ENCODE measurements at places on chromosomes 12 and 14. TPM values are rescaled to one million over a fixed set of nuclear protein-coding genes. Genes with fewer than 3 reads are reported as not detected.

The SOAT2 gene
- 0.18 TPM for total RNA-seq

The IKZF4 gene
- 1.9 TPM for total RNA-seq

The GPR84 gene
- total RNA-seq: not detected

The NYNRIN gene
- total RNA-seq: 0.25 TPM

The LRP1 gene
- 17.1 TPM for total RNA-seq

The SRP54 gene
- 52.4 TPM for total RNA-seq

The TROAP gene
- 87.2 TPM for total RNA-seq

The ZFHX2 gene
- 1.2 TPM for total RNA-seq

The CFAP251 gene
- total RNA-seq: 1.3 TPM

The MFAP5 gene
- 0.14 TPM for total RNA-seq

The SLC4A8 gene
- 1.2 TPM for total RNA-seq

The TAS2R43 gene
- not detected for total RNA-seq

The CPNE6 gene
- total RNA-seq: not detected

The TBX5 gene
- total RNA-seq: not detected

The TMEM253 gene
- total RNA-seq: 0.73 TPM

The SCN8A gene
- total RNA-seq: 1.9 TPM

The NUAK1 gene
- total RNA-seq: 8.8 TPM

The MYH7 gene
- not detected for total RNA-seq

The NFKBIA gene
- total RNA-seq: 101 TPM

The TM7SF3 gene
- 73.7 TPM for total RNA-seq

The NGDN gene
- 58.6 TPM for total RNA-seq

The FOXN4 gene
- 0.06 TPM for total RNA-seq

The DEPDC4 gene
- total RNA-seq: 1.3 TPM

The SLCO1B1 gene
- total RNA-seq: 0.46 TPM

The MGP gene
- not detected for total RNA-seq

The BRF1 gene
- total RNA-seq: 29.8 TPM

The LYZ gene
- total RNA-seq: 0.30 TPM

The RDH16 gene
- total RNA-seq: 0.10 TPM

The SIX6 gene
- not detected for total RNA-seq

The TULP3 gene
- total RNA-seq: 21.9 TPM

The RD3L gene
- total RNA-seq: not detected

The CLEC4D gene
- not detected for total RNA-seq

The BMP4 gene
- total RNA-seq: 2.0 TPM

The RAN gene
- 1,710 TPM for total RNA-seq

The KLRC2 gene
- total RNA-seq: 2.1 TPM

The CCDC88C gene
- 7.2 TPM for total RNA-seq

The KRT6C gene
- total RNA-seq: not detected

The MARS1 gene
- 146 TPM for total RNA-seq

The PAX9 gene
- total RNA-seq: 2.5 TPM

Data from A549 treated with CORT108297 at 1 μM for 4 hours (cell line).